ENCODE measurements at places on chromosomes 5 and 9.
A peak's percentile ranks its signal among the peaks of the same experiment; 100 is the strongest.

GRCh38 chr9:35552376-35552775 is 52.7 kb upstream of the TESK1 start:
- no peak for DNase-seq

DNA sequence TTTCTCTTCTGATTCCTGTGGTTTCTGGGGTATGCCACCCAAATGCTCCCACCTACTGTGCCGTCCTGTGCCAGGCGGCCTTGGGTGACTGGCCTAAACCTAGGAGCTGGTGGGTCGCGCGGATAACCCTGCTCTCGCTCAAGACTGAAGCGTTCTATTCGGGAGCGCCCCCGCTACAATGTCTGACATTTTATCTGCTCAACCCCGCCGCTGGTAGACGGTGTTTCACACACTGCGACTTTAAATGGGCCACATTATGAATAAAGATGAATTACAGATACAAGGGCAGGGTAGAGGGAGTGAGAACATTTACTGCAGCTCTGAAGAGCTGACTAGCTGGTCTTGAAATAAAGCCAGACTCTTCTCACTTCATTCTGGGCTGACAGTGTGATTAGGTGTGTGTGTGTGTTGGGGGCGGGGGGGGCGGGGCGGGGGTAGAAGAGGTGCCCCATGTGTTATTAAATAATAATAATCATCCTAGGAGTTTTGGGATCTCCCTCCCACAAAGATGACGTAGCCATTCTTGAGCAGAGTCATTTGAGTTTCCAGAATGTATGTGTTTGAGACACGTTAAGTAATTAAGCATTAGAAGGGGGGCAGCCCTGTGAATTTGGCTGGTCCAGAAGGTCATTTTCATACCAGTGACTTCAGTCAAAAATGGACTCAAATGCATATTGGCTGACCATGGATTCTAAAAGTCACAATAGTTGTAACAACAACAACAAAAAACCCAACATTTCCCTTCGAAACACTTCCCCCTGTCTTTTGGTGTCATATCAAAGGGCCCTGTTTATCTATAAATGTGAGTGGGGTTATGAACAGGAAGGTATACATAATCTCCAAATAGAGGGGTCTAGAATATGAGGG is 1.0 kb upstream of the PTCH1 start:
- no peak for DNase-seq

- DNase-seq, result no peak
These were observed 13.9 kb upstream of the HABP4 start for GRCh38 chr9:96436063-96436455.

GRCh38 chr9:25353783-25354182 is 324.5 kb downstream of the TUSC1 start:
- no peak for DNase-seq

GRCh38 chr5:8408258-8408657 is 539.3 kb downstream of the MTRR start:
- no peak for DNase-seq

GRCh38 chr5:134125039-134126015 is 10.8 kb downstream of the TCF7 start:
- DNase-seq, result peak; percentile 86

DNA sequence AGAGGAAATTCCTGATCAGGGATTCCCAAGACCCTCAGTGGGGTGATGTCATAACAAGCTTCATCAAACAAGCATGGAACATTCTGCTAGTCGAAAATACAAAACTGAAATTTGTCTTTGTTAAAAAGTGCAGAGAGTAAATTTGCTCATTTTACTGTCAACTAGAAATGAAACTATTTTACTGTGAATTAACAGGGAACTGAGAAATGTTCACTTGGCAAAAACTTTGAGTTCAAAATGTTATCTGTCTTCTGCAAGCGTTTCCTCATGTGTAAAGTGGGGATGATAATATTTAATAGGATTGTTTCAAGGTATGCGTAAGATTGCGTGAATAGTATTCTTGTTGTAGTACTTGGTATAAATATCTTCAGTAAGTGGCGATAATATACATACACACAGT is 45.4 kb downstream of the ALDH1A1 start:
- DNase-seq, result no peak

- no peak for DNase-seq
These were observed 7.0 kb downstream of the NSMF start for GRCh38 chr9:137452006-137452760.

DNA sequence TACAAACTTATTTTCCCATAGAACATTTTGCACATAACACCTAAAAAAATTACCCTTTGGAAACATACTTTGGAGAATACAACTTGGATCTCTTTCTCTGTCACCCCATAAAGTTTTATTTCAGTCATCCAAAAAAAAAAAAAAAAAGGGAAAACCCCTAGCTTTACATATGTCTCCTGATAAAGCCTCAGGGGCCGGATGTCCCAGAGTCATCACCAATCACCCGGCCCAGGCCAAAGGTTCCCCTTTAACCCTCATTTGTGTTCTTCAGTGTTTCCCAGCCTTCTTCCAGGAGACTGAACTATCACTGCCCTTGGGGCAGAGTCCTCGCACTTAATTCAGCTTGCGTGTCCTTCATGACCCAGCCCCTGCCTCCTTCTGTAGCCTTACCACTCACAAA is 28.8 kb downstream of the ANXA6 start:
- no peak for DNase-seq

- DNase-seq, result no peak
These were observed 21.2 kb upstream of the MLANA start for GRCh38 chr9:5869315-5870019.

DNA sequence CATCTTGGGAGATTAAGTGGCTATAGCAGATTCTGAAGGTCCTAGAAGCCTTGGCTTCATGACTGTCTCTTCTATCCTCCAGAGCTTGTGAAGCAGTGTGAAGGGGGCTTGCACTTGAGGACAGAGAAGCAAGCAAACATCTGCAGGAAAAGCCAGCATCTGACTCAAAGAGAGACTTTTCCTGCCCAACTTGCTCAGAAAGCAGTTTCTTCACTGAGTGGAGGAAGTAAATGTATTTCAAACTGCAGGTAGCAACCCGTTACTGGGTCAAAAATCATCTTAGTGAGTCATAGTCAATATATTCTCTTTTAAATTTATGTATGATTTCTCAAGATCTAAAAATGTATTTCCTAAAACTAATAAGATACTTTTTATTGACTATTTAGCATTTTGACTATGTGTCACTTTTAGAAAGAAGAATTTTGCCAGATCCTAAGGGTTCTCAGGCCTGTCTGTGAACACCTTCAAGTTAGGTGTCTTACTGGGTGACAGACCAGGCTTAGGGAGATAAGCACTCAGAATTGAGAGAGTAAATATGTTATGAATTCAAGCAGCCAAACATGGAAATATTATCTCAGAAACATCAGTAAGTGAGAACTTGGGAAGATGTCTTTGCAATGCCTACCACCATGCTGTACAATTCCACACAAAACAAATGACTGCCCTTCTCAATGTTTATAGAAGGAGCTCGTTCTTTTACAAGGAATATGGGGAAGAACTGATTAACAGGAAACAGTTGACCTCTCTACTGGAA is 72.6 kb upstream of the DMAC1 start:
- no peak for DNase-seq

- DNase-seq, result no peak
These were observed 31.1 kb downstream of the GCNT4 start for GRCh38 chr5:75021219-75021618.

DNA sequence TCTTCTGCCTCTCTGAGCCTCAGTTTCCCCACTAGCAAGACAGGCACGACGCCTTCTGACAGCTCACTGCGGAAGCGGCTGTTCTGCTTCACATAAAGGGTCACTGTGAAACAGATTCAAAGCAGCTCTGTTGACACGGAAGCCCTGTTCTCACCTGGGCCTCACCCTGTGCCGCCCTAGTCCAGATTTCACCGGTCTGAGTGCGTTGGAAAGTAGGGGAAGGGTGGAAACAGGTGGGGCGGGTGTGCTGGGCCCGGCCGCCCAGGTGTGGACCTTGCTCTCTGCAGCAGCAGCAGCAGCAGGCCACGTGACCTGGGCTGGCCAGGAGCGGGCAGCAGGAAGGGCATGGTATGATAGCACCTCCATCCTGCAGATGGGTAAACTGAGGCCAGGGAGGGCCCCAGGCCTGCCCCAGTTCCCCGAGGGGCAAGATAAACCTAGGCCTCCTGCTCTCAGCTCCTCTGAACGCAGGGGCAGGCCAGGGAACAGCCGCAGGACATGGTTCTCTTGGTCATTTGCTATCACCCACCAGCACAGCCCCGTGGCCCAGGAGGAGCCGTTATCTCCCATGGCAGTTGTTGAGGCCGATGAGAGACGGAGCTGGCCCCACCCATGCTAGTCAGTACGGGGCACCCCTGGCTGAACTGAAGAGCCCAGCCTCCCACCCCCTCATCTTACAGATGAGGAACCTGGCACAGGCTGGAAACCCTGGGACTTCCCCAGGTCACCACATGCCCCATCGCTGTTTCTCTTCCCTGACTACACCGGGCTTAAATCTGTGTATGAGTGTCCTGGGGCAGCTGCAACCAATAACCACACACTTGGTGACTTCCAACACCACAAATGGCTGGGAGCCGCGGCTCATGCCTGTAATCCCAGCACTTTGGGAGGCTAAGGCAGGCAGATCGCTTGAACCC is 12.1 kb downstream of the PTGES2 start:
- no peak for DNase-seq

GRCh38 chr9:121459513-121459912 is 40.1 kb downstream of the GGTA1 start:
- DNase-seq, result no peak

DNA sequence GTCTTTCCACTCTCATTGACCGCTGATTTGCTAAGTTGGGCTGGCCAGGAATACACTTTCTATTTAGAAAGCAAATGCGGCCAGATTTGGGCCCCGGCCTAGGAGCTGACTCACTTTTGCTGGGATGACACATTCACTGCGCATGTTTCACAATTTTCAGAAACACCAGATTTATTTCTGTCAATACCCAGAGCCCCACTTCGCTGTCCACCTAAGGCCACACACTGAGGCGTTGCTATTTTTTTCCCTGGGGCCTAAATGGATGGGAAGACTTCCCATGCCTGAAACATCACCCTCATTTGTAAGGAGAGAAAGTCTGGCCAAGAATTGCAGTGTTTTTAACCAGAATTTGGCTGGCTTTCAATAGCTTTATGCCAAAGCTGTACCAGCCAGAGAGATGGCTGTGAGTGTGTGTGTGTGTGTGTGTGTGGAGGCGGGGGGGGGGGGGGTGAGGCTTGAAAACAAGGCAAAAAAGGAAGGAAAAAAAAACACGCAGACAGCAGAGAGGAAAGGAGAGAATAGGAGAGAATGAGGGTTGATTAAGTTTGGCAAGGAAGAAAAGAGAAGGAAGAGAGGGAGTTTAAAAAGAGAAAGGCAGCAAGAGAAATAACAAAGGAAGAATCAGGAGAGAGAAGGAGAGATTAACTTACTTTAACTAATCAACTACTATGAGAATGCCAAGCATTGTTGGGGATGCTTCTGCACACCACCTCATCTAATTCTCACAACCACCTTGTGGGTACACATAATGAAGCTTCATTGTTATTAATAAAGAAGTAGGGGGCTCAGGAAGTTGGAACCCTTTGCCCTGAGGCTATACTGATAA is 261.4 kb upstream of the KLF4 start:
- DNase-seq, result peak; percentile 53

- no peak for DNase-seq
These were observed 45.7 kb upstream of the HAND1 start for GRCh38 chr5:154523709-154524108.

DNA sequence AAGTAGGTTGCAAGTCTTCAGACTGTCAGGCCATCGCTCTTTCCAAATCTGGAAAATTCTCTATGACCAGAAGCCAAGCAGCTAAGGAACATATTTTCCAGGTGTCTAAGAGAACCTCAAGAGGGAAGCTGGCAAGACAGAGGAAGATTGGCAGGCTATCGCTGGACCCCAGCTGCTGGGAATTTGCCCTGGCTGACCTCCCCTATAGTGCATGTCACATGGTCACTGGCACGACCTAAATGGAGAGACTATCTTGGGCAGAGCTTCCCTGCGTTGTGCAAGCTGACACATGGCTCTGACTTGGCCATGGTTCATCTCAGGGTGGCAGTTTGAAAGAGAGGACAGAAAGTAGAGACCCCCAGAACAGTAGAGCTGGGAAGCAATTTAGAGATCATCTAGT is 104.9 kb upstream of the ZNF618 start:
- DNase-seq, result no peak

GRCh38 chr9:134593286-134594077 is 48.1 kb upstream of the COL5A1 start:
- no peak for DNase-seq

DNA sequence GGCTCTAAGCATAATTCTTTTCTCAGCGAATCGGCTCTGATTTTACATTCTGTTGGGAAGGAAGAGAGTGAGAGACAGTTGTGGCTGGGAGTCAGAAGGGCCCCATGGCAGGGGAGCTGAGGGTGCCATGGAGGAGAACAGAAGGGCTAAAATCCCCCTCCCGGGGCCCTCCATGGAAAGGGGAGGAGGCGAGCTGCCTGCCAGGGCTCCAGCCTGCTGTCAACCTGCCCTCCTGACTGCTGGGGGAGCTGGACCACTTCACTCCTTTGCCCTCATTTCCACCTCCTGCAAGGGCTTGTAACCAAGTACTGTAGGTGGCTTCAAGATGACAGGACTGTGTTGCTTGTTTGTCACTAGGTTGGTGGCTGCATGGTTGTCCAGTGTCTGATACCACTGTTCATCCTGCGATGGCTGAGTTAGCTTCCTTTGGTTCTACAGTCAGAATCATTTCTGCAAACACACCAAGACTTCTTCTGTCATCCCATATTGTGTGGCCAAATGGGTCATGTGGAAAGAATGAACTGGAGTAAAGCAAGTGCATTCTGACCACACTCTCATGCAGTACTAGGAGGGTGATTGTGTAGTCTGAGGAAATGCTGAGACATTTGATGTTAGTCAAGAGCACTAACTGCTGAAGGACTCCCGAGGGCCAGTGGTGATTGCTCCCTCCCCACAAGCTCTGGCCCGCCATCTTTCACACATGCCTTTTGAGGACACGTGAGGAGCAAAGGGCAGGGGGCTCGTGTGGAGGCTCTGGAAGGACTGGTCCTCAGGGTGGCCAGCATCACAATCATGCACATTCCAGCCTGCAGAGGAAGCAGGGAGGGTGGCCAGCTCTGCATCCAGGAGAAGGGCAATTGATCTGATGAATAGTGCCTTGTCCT is 307.2 kb downstream of the GADD45G start:
- DNase-seq, result no peak

DNA sequence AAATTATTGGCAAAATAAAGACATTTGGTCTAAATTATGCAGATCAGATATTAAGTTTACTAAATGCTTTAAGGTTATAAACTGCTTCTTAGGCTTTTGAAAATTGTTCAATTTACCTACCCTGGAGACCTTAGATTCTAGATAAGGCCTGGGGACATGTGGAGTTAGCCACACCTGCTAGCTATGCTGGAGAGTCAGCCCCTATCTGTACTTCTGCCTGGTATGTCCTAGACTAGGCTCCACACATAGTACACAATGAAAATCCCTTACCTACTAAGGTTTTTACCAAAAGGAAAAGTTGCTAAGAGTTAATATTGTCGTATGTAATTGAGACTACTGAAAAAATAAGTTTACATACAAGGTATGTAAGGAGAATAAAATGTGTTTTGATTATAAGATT is 49.8 kb upstream of the DMAC1 start:
- no peak for DNase-seq

GRCh38 chr5:106875591-106876297 is 795.0 kb downstream of the EFNA5 start:
- no peak for DNase-seq

Data from cerebellum (tissue), 4 donors.